Right atrium auricular region (tissue), 2 donors: ENCODE measurements at places on chromosomes 2 and 18. TPM values are rescaled to one million over a fixed set of nuclear protein-coding genes. Genes with fewer than 3 reads are reported as not detected.

FNDC4 gene
- 19.3 TPM for total RNA-seq

MEP1B gene
- total RNA-seq = not detected

CACNB4 gene
- 0.90 TPM for total RNA-seq

SERPINB12 gene
- total RNA-seq = not detected

PSTPIP2 gene
- total RNA-seq = 3.9 TPM

GALNT13 gene
- total RNA-seq = 2.2 TPM

SPATA3 gene
- not detected for total RNA-seq

CLEC4F gene
- total RNA-seq = 0.16 TPM

BOLL gene
- not detected for total RNA-seq

ACOXL gene
- total RNA-seq = 0.55 TPM

DSG1 gene
- 4.7 TPM for total RNA-seq

TUBA4A gene
- total RNA-seq = 159 TPM

LYPD1 gene
- not detected for total RNA-seq

SLC40A1 gene
- 57.7 TPM for total RNA-seq

SIGLEC15 gene
- total RNA-seq = 1.9 TPM

PARD3B gene
- 7.4 TPM for total RNA-seq

ACMSD gene
- not detected for total RNA-seq

UGT1A9 gene
- not detected for total RNA-seq

GDF7 gene
- total RNA-seq = 1.1 TPM

LIMS3 gene
- total RNA-seq = 4.6 TPM

FLACC1 gene
- total RNA-seq = 7.5 TPM

SLC4A5 gene
- total RNA-seq = 1.3 TPM

CASP10 gene
- 6.8 TPM for total RNA-seq

NAT8 gene
- not detected for total RNA-seq

ABCA12 gene
- not detected for total RNA-seq
